ENCODE measurements at places on chromosomes 5 and 9.

GRCh38 chr5:124859556-124860290 lies 113.3 kb upstream of the ZNF608 start:
- no peak for DNase-seq

DNA sequence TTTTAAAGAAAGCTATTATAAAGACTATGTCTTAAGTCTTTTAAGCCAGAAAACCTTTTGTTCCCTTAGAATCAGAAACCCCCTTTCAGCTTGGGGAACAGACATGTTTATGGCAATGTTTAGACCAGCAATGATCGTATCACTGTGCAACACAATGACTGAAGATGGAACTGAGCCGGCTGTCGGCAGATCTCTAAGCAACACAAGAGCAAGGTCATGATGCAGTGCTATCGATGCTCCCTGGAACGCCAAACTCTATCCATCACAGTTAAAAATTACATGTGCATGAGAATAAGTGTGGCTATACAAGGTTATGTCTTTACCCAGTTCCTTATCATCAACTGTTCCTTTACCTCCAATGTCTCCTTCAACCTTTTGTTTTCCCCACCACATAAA lies 1.8 kb upstream of the RNF44 start:
- DNase-seq, result no peak

DNA sequence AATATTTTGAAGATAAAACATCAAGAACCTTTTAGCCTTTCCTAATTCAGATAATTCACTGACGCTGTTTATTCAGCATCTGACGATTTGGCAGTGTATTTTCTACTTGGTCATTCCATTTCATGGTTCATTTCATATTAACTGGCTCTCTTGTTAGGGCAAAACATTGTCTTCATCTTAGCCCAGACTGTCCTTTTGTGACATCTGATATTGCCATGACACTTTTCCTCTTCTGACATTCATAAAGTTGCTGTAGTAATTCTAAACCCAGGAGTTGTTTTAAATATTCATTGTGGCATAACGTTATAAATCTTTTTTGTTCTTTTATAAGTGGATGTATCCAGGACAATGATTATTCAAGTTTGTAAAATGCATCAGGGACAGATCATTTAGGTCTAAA lies 1.8 kb downstream of the SCAMP1 start:
- no peak for DNase-seq

- no peak for DNase-seq
Measured at GRCh38 chr5:80860924-80861613, 99.1 kb upstream of the RASGRF2 start.

DNA sequence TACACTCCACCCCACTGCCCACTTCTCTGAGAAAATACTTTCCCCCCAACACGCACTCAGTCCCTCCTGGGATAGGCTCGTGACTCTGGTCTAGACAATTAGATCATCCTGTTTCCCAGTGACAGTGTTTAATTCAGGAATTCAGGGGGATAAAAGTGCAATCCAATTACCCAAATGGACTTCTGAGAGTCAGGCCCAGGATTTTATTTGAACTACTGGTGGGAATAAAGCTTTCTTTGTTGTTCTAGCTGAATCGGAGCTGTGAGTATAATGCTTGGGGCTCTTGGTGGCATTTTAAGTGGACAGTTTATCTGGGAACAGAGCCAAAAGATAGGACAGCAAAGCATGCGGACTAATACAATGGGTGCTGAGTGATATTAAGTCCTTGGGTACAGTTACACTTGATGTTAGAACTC lies 683.3 kb downstream of the MAT2B start:
- no peak for DNase-seq

All from CD4-positive, alpha-beta T cell treated with Interleukin-6 at 100 ng/mL for 8 hours (primary cell).